GM12892 (cell line): ENCODE measurements at places on chromosomes 6 and 20.

DNA sequence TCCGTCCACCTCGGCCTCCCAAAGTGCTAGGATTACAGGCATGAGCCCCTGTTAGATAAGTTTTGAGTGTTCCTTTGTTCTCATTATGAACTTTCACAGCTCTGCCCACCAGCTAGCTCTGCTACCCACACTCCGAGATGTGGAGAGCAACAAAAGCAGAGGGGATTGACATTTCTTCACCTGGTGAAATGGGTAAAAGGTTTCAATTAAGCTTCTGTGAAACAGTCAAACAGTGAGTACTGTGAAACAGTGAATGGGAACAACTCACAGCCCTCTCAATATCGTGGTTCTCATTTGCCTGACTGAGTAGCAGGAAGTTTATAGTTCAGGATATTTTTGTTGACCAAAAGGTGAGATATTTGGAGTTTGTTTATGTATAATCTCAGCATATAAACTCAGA lies 412.8 kb downstream of the CD83 start:
- DNase-seq = no peak

DNA sequence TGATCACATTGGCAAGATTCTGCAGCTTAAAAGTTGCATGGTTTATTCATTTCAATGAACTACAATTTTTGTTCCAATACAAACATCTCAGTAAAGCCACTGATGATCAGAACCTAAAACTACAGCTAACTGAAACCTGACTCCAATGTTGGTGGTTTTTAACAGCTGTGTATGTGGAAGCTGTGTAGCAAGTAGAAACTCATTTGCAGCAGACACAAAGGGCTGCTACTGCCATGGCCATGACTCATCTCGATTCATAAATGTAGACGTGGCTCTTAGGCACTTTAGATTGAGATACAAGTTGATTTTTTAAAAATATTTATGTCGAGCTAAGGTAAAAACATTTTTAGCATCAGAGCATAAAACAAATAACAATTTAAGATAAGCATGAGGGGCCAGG lies 19.5 kb upstream of the MAP3K4 start:
- DNase-seq = no peak

DNA sequence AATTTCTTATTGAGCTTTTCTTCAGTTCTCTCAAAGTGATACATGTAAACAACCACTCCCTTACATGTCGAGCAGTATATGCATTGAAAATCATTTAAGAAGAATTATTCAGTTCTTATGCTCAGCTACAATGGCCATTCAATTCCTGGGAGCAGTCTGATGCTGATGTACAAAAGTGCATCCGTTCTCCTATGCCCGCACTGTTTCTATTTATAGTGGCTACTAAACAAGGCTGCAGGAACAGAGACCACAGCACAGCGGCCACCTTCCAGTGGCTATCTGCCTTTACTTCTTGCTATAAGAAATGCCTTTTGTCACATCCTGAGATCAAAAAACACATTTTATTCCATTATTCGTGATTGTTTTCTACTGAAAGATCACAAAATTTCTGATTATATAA lies 82.2 kb downstream of the FHL5 start:
- DNase-seq = no peak

GRCh38 chr6:82088978-82089771 lies 158.4 kb downstream of the IBTK start:
- no peak for DNase-seq

DNA sequence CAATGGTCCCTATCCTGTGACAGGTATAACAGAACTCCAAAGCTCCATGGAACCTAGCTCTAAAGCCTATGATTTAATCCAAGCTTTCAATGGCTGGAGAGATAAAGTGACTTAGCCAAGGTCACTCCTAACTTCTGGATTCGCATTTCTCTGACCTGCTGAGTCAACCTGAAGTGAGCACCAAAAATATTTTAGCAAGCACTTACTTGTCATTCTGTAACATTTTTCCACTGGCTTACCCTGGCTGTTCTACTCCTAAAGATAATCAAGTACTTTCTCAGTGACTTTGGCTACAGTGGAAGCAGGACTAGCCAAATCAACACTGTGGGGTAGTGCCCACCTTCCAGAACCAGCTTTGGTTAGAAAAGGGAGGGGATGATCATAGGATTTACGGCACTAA lies 188.3 kb downstream of the OGFRL1 start:
- DNase-seq = no peak

GRCh38 chr6:83097204-83097603 lies 29.7 kb downstream of the DOP1A start:
- DNase-seq = no peak

- no peak for DNase-seq
Measured at GRCh38 chr6:144879436-144879835, 594.3 kb downstream of the UTRN start.

GRCh38 chr6:167787896-167788562 lies 38.7 kb upstream of the AFDN start:
- DNase-seq = no peak

- no peak for DNase-seq
Measured at GRCh38 chr6:79440598-79440997, 96.6 kb downstream of the LCA5 start.
